ENCODE measurements at places on chromosomes 1 and 21.
A peak's percentile ranks its signal among the peaks of the same experiment; 100 is the strongest.

DNA sequence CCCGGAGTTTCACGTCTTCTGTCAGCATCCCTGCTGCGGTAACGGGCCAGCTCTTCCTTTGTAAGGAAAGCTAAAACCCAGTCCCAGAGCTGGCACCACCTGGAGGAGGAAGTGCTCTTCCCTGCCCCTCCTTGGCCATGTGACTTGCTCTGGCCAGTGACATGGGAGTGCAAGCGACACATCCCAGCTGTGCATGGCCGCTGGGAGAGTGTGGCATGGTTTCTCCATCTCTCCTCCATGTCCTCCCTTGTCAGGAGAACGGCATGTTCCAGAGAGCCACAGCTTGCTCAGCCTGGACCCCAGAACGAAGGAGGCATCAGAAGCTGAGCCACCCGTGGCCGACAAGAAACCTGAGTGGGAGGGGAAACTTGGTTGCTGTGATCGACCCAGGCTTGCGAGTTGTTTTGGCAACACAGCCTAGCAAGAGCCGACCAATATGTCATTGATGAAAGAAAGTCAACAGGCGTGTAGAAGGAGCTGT is 2.7 kb upstream of the PRXL2B start:
- DNase-seq, result peak; percentile 45

DNA sequence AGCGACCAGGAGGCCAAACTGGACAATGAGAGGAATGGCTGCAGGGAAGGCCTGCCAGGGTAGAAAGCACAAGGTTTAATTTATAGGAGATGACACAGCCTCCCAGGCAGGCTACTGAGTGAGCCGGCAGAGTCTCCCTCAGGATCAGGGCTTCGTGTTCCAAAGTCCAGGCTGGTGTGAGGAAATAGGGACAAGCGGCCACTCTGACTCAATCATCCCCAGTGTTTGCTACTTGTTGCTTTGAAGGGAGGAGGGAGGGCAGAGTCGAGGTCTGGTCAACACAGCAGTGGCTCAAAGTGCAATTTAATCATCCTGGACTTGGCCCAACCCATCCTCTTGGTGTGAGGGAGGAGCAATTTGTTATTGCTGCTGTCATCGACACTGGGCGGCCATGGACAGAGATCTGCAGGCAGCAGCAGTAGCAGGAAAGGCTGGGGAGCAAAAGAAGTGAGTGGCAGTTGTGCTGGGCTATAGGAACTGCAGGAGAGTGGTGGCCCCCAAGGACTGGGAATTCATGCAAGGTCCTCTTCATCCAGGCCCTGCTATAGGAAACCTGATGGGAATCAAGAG is 27.5 kb downstream of the TBX15 start:
- DNase-seq, result no peak

GRCh38 chr1:4061521-4062031 is 161.5 kb upstream of the C1orf174 start:
- DNase-seq, result no peak

DNA sequence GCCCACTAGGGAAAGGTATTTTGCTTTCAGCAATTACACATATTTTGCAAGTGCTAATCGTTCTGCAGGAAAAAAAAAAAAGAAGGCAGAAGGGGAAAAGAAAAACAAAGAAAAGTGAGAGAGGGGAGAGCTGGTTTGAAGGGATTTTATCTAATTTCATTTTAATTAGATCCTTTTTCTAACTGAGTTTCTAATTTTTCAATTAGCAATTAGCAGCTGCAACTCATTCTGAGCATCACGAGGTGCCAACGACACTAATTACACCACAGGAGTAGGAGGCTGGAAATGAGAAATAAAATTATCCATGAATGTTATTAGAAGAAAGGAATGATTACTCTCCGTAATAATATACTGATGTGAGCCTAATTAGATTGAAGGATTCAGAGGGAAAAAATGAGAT is 481.0 kb upstream of the CAMK1G start:
- DNase-seq, result no peak

DNA sequence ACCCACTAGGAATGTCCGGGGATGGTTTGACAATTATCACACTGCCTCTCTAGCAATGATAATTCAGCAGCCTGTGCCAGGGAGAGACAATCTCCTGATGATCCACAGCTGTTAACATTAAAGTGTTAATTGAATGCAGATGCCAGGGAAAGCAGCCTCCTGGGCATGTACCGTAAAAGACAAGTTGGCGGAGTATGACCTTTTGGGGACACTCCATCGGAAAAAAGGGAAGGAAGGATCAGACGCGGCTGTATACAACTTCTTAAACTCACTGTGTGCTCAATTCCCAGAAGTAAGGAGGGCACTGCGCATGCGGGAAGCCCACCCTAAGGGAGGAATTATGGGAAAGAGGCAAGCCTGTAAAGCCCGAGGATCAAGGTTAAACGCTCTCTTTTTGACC is 62.6 kb downstream of the MAP3K7CL start:
- no peak for DNase-seq

GRCh38 chr1:216596281-216596862 is 126.9 kb downstream of the ESRRG start:
- no peak for DNase-seq

GRCh38 chr1:154884869-154885701 is 15.0 kb upstream of the KCNN3 start:
- no peak for DNase-seq

DNA sequence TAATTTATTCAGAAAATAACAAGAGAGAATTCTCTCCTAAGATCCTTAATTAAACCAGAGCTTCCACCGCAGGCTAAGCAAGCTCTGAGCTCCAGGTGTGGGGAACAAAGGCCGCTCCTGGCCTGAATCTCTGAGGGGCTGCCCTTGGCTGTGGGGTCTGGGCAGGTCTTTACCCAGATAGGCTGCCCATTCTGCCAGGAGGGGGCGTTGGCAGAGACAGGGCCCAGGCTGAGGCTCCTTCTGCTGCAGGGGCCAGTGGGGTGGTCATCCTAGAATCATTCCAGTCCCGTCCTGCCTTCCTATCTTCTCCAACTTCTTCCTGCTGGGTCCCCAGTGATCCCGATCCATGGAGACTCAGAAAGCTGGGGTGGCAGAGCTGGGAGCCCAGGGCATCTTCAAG is 82.9 kb upstream of the POU3F1 start:
- DNase-seq, result no peak

GRCh38 chr1:205183676-205184335 is 27.7 kb downstream of the DSTYK start:
- no peak for DNase-seq

- no peak for DNase-seq
These were observed 21.8 kb downstream of the ELK4 start for GRCh38 chr1:205610036-205610435.

- DNase-seq, result no peak
These were observed 392.7 kb downstream of the MATN1 start for GRCh38 chr1:30330644-30331043.

DNA sequence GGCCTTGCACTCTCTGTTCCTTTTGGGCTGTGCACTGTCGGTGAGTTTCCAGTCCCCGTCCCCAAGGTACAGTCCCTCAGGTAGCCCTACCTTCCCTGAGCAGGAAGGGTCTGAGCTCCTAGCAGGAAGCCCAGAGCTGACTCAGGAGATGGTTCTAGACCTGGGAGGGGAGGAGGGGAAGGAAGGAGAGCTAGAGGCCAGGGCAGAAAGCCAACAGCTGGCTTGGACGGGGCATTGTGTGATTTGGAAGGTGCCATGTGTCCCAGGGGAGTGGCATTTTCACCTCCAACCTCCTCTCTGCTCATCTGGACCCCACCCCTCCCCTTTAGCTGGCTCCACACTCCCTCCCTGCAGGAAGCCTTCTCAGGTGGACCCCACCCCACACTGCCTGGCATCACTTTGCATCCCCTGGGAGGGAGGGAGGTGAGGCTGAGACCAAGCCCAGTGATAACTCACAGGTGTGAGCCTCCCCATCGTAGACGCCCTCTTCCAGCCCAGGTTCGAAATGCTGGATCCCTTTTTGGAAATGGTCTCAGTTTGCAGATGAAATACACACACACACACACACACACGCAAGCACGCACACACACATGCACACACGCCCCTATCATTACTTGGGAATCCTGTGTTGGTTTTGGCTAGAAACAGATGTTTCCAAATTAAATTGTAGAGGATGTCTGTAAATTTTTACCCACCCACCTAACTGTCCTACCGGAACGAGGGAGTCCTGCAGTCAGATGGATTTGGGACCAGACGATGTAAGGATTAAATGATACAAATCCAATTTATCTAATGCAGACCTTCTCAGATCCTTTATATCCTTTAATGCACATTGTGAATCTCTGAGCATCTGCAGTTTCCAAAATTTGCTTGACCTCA is 19.7 kb upstream of the IFNLR1 start:
- DNase-seq, result no peak

DNA sequence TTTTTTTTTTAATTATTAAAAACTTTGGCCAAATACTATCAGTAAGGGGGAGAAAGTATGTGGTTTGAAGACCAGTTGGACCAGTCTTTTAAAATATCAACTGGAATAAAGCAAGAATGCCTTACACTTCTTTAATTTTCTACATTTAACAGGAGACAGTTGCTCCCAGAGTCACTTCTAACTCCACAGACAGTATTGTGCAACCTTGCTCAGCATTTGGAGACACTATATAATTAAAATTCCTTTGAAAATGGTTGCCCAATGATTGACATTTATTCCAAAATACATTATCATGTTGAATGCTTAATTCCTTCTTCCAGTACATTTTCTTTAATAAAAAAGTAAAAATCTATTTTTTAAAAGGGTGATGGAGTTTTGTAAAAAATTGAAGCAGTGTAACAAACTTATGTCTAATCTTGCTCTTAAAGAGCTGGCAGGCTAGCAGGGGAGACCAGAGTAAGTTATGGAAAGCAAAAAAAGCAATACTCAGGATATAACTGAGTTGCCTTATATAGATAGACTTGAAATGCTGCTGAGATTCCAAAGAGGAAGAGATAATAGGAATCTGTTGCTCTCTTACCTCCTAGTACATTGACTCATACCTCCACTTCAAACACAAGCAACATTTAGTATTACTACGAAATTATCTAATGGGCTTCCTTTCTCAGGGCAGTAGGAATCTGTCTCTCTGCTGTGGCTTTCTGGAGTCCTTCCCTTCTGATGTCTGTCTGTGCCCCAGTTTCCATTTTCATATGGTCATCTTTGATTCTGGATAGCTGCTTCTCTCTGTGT is 69.7 kb upstream of the RGL1 start:
- DNase-seq, result no peak

- DNase-seq, result peak; percentile 95
These were observed 378 bp upstream of the SMIM1 start for GRCh38 chr1:3772027-3772714.

GRCh38 chr1:57826535-57826934 is 402.7 kb upstream of the DAB1 start:
- no peak for DNase-seq

- no peak for DNase-seq
These were observed 227.2 kb downstream of the OLFM3 start for GRCh38 chr1:101769520-101769919.

- DNase-seq, result no peak
These were observed 204.2 kb upstream of the TMEM51 start for GRCh38 chr1:14949270-14949835.

DNA sequence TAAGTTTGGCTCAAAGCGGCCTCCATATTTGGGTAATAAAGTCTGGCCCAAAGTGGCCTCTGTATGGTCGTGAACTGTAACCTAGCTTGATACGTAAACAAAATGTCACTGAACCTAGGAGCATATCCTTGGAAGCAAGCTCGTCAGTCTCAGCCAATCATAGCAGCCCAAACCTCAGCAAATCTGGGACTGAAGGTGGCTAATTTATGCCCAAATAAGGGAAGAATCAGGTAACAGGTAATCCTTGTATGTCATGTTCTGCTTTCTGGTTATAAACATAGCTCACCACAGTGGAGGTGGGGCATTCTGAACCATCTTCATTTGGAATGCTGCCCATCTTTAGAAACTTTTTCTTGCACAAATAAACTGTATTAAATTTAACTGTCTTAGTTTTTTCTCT is 281.1 kb downstream of the TTLL7 start:
- no peak for DNase-seq

GRCh38 chr1:167084757-167085156 is 5.4 kb downstream of the GPA33 start:
- no peak for DNase-seq

DNA sequence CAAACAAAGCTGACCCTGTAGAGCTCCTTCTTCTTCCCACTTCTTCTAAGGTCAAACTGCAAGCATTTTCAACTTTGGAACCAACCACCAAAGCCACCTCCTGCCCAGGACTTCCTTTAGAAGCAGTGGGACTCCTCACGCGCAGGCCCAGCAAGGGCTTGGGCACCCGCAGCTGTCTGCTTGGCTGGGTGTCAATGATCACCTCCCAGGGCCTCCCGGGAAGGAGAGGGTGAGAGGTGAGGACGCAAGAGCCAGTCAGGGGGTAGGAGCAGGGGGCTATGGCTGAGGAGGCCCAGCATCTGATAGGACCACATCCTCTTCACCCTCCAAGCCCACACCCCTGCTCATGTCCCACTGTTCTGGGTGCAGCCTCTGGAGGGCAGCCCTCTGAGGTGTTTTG is 10.2 kb downstream of the KLHL21 start:
- DNase-seq, result no peak

DNA sequence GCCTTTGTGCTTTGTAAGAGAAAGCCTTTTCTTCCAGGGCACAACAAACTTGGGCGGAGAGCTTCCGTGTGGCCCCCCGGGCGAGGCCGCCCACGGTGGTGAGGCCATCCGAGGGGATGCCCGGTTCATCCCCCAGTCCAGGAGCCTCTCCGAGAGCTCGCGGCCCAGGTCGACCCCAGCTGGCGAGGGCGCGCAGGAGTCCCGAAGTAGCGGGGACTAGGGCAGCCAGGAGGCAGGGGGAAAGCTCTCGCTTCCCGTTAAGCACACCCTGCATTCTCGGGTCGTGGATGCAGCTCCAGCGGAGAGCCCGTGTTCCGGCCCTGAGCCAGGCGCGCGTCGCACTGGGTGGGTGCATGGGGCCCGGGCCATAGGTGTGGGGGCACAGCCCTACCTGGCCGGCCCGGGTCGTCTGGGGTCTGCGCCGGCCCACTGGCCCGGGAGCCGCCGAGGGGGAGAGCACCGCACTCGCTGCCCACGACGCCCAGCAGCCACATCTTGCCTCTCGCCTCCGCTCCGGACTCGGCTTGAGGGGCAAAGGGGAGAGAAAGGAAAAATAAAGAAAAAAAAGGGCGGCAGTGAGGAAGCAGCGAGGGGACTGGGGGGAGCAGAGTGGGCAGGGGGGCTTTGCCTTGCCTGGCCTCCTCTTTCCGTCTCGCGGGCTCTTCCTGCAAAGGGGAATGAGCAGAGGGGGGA is 1.8 kb downstream of the RNF220 start:
- DNase-seq, result no peak

- no peak for DNase-seq
These were observed 86.5 kb upstream of the RGS1 start for GRCh38 chr1:192489047-192489446.

DNA sequence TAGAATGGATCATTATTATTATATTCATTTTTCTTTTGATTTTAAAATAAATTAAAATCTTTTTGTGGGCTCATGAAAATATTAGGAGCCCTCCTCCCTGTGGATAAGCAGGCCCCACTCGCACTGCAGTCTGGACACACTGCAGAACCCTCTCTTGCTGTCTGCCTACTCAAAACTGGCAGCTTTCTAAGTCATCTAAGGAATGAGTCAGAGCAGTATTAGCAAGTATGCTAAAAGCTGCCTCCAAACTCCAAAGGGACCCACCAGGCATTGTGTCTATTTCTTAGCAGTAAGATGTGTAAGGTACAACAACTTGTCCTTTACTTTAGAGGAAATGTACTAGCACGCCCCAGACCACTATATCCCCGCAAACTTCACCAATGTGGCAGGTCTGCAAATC is 108.8 kb downstream of the SYF2 start:
- no peak for DNase-seq
